Stimulated activated naive CD4-positive, alpha-beta T cell treated with Interleukin-2 at 50 U/mL for 16 hours (primary cell): ENCODE measurements at places on chromosomes 4 and X.

DNA sequence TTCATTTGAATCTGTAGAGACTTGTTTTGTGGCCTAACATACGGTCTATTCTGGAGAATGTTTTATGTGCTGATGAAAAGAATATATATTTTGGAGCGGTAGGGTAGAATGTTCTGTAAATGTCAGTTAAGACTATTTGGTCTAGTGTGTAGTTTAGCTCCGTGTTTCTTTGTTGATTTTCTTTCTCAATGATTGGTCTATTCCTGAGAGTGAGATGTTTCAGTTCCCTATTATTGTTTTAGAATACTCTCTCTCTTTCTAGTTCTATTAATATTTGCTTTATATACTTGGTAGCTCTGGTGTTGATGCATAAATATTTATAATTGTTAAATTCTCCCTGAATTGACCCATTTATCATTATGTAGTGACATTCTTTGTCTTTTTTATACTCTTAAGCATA is 236.5 kb downstream of the GLUD2 start:
- no peak for DNase-seq

- no peak for DNase-seq
These were observed 67.7 kb downstream of the UGT2A3 start for GRCh38 chr4:68883870-68884269.

DNA sequence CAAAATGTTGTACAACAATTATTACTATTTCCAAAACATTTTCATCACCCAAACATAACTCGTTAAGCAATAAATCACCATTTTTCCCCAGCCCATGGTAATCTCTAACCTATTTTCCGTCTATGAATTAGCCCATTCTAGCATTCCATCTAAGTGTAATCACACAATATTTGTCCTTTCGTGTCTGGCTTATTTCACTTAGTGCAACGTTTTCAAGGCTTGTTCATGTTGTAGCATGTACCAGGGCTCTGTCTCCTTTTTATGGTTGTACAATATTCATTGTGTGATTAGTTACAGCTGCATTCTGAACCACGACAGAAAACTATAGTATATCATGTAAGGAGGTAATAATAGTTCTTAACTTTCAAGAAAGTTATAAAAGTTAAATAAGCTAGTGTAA is 656.0 kb upstream of the HS3ST1 start:
- no peak for DNase-seq

GRCh38 chr4:175271010-175271630 is 353.0 kb downstream of the ADAM29 start:
- DNase-seq = no peak

- DNase-seq = no peak
These were observed 418.0 kb downstream of the NLGN4X start for GRCh38 chrX:5810636-5811035.

DNA sequence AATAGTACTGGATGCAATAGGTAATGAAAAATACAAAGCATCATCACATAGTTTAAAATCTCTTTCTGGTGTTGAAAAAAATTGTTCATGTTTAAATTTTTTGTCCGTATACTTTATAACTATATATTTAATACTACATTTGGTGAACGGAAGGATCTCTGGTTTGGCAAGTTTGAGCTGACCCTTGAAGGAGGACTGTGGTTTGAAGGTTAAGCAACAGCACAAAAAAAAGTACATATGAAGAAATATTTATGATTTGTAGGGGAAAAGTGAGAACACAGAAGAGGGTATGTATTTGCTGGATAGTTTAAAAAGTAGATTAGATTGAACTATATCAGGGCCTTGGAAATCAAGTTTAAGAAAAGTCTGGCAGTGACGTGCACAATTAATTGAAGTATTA is 13.3 kb downstream of the SRP72 start:
- DNase-seq = no peak

DNA sequence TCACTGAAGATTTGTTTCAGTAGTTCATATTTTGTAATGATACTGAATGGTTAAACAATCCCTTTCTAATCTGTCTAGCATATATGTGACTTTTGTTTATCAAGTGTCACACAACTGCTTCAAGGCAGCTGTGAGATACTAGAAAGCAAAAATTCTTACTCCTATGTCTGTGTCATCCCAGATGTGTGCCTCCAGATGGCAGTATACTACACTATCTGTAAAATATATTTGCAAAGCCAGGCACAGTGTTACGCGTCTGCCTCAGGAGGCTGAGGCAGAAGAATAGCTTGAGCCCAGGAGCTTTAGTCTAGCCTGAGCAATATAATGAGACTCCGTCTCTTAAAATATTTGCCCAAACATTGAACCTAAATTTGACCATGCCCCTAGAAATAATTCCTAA is 4.0 kb downstream of the NUDT10 start:
- DNase-seq = no peak

DNA sequence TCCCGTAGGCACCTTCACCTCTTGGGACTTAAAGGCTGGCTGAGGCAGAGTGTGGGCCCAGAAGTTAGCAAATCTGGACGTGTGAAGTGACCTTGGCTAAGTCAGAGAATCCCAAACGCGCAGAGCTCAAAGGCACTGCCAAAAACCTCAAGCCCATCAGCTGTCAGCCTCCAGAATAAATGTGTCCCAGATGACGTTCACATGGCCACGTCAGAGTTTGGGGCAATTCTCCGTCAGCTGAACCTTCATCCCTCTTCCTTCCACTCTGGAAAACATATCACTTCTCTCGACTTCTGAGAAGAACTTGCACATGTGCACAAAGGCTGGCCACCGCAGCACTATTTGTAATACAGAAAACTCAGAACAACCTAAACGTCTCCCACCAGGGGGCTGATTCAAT is 35.7 kb upstream of the APLN start:
- no peak for DNase-seq

GRCh38 chrX:108122748-108123147 is 31.2 kb downstream of the ATG4A start:
- DNase-seq = no peak

DNA sequence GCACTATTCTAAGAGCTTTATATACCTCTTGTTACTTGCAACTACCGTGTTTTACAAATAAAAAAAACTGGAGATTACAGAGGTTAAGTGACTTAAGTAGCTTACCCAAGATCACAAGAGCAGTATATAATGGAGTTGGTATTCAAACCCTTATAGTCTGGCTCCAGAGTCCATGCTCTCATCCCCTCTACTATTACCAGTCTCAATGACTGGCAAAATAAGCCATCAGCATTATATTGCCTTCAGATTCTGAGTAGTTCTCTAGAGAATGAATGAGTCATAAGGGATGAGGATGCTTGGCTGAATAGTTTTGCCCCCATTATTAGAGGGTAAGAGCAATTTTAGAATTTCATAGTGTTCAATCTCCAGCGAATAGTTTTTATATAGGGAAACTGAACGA is 170.1 kb upstream of the ATOH1 start:
- DNase-seq = no peak

- DNase-seq = no peak
These were observed 25.1 kb downstream of the DDX60 start for GRCh38 chr4:168293386-168293975.

DNA sequence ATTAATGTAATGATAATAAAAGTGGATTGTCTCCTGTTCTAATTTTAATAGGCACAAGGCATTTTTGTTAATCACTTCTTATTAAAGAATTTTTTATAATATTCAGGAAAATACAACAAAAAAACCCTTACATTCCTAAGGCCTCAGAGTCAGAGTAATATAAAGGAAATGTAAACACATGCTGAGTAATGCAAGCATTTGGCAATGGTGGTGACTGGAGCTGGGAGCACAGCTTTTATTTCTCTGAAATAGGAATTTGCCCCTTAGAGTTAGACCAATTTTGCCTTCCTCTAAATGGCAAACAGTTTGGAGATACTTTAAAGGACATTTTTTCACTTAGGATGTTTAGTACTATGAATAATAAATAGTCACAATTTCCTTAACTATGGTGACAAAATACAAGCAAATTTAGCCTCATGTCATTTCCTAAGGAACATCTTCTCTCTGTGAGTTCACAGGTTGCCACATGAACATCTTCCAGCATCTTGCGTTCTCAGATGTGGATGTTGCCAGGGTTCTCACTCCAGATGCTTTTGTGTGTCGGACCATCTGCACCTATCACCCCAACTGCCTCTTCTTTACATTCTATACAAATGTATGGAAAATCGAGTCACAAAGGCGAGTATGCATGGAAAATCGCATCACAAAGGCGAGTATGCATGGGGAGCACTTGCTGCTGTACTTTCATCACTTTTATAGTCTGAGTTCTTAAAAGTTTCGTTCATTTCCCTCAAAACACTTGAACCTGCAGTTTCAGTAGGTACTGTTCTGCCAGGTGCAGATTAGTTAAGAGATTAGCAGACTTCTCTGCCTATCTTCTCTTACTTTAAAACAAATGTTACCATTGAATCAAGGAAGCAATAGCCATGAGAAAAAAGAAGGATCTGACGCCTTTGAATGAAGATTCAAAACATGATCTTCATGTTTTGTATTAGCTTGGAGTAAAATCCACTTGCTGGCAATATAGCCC is 15.9 kb upstream of the F11 start:
- DNase-seq = no peak

- DNase-seq = no peak
These were observed 23.7 kb downstream of the CC2D2A start for GRCh38 chr4:15493411-15493810.

DNA sequence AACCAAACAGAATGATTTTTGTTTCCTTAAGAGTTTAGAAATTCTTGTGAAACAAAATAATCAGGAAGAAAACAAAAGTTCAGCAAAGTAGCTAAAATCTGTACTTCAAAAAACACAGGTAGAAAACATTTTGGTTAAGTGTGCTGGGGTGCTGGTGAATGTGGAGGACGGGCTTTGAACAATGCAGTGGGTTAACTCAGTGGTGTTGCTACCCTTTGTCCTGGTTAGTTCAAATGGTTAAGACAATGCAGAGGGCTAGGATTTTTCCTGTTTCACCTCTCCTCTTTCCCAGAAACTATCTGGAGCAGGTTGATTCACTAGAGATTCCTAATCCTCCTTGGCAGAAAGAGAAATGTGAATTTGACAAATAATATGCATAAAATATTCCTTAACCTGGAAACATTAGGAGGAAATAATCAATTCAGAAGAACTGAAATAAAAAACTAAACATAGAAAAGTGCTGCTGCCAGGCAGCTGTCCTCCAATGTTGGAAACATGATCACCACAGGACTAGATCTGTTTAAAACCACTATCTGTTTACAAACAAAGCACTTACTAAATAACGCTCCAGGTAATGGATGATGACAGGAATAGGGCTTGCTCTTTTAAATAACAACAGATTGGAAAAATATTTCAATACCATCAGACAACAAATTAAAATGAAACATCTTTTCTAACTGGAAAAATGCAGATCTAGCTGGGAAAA is 148.9 kb downstream of the MAML3 start:
- no peak for DNase-seq

DNA sequence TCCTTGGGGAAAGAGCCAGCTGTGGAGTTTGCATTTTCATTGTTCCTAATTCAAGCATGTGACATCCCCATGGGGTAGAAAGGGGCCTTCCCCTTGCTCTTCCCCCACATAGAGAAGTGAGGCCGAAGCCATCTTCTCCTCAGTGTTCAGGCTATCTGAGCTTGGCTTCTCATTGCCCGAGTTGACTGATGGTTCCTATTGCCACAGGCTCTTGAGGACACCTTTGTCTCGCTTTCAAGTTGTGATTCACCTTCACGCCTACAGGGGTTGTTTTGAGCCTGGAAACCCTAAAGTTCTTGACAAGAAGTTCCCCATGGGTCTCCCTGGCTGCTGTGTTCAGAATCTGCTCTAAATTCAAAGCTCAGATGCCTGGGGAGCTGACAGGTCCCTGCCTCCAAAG is 25.0 kb downstream of the CCNQ start:
- no peak for DNase-seq

DNA sequence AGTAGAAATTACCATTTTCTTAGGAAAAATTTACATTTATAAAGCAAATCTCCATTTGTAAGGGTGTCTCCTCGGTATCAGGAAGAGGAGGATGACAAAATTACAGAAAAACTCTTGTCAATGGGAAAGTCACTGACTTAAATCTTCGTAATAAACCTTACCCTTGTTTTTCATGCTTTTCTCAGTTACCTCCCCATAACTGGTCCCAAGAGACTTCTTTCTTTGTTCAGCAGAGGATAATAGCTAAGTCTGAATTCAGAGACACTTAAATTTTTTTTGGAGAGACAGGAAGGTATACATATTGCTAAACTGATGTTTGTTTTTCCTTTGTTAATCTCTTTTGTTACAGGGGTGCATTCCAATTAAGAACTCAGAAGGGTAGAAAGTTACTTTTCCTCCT is 125.5 kb upstream of the JADE1 start:
- DNase-seq = no peak

GRCh38 chr4:90572996-90573395 is 445.8 kb downstream of the CCSER1 start:
- no peak for DNase-seq

DNA sequence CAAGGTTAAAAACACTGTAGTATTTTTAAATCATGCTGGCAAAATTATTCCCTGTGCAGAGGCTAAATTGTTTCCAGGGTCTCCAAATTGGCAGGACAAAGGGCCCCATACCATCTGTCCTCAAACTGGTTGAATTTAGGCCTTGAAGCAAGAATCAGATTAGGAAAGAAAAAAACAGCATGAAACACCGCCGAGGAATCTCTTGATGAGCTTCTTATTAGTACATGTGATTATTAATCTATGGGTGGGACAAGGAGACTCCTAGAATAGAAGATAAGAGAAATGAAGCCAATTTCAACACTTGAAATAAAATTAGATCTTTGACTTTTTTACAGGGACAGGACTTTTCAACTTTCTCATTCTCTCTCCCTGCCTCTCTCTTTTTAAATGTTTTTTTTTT is 7.1 kb upstream of the CLNK start:
- DNase-seq = no peak

DNA sequence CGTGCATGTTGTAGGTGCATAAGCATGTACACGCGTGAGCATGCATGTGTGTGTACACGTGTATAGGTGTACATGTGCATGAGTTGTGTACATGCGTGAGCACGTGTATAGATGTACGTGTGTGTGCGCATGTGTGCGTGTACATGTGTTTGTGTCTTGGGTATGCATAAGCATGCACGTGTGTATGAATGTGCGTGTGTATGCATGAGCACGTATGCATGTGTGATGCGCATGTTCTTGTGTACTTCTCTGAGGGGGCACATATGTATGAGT is 9.0 kb downstream of the NAT8L start:
- DNase-seq = no peak

DNA sequence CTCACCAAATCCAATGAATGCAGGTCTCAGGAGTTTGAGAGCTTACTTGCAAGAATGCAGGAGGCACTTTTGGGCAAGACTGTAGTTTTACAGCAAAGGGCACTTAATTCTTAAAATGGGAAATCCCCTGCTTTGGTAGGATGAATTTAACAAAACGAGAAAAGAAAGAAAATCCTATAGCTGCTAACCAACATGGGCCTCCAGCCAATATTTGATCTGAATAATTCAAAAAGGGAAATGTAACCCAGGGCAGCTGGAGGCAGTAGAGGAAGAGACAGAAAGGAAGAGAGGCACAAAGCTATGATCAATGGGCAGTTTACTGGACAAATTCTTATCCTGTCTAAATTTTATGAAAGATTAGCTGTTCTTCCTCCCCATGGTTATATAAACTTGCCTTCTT is 142.3 kb downstream of the SH3KBP1 start:
- no peak for DNase-seq

GRCh38 chrX:108359806-108360602 is 78.2 kb downstream of the COL4A6 start:
- no peak for DNase-seq

GRCh38 chr4:176656108-176656507 is 136.6 kb downstream of the VEGFC start:
- DNase-seq = no peak

- no peak for DNase-seq
These were observed 319.6 kb downstream of the PTTG2 start for GRCh38 chr4:38279650-38280322.

GRCh38 chr4:109967798-109968520 is 55.3 kb downstream of the EGF start:
- no peak for DNase-seq
